Left forelimb (tissue), 1 donor: ENCODE measurements at places on chromosomes 12 and 14.

DNA sequence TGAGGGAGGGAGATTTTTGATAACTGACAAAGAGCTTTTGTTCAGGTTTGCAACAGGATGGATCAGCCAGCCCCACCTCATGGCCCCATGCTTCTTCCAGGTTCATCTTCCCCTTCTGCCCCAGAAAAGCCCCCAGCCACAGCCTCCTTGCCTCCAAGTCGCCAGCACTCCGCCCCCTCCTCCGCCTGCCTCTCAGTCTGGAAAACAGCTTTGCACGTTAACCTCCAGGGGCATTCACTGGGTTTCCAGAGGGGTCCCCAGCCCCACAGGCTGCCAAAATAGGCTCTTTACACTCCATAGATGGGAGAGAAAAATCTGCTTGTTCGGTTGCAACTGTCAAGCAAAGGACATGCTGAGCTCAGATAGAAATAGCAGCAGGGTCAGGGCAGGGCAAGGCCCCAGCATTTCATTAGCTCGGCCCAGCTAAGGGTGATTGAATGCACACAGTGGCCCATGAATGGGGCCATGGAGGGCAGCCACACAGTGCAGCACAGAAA lies 253.6 kb downstream of the ZFP36L1 start:
- no peak for DNase-seq

DNA sequence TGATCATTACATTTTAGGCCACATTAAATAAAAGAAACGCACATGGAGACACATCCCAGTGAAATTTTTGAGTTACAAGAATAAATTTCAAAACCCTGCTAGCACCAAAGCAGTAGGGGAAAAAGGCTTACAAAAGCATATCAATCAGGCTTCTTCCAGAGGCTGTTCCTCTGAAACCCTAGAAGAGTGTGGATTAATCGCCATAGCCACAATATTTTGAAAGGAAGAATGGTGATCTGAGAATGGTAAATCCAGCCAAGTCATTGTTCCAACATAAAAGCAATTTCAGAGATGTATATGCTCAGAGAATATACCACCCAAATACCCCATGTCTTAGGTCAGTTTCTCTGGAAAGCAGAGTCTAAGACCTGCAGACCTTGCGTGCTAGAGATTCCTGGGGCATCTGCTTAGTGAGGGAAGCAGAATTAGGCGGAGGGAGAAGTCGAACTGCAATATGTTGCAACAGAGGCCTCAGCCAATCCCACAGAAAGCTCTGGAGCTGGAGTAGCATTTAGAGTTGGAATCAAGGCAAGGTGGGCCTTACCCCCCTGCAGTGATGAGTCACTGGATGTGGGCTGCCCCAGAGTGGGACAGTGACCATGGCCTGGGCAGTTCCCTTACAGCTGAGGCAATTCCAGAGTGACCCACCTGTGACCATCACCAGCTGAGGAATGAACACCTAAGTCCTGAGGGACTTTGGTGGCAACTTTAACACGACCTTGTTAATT lies 125.2 kb downstream of the NTF3 start:
- no peak for DNase-seq

DNA sequence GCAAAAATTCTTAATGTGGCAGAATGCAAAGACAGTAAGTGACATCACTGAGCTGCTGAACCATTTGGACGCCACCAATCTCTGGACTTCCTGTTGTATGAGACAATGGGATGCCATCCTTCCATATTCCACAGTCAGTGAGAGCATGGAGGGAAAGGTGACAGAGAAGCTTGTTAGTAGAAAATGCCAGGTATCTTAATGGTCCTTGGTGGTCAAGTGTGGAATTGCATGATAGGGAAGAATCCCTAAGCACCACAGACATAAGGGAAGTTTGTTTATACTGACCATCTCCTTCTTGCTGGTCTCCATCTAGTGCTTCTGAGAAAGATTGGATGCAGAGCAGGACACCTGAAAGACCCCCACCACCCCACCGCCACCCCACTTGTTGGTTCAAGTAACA lies 1410.0 kb upstream of the TMEM132C start:
- DNase-seq = no peak

DNA sequence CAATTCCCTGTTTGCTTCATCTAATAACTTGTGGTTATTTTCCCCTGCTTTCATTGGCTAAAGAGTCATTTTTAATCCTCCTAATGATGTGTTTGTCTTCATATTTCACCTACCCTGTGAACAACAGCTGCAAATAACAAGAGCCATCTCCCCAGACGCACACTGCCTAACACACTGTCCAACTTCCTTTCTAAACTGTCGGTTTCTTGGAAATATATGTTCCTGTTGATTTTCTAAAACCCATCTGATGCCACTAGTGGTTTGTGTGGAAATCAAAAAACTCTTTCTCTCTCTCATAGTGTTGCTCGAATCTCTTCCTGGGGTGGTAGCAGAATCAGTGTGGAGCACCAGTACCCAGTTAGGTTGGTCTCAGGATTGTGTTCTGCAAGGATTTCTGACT lies 226.9 kb downstream of the EPS8 start:
- no peak for DNase-seq

DNA sequence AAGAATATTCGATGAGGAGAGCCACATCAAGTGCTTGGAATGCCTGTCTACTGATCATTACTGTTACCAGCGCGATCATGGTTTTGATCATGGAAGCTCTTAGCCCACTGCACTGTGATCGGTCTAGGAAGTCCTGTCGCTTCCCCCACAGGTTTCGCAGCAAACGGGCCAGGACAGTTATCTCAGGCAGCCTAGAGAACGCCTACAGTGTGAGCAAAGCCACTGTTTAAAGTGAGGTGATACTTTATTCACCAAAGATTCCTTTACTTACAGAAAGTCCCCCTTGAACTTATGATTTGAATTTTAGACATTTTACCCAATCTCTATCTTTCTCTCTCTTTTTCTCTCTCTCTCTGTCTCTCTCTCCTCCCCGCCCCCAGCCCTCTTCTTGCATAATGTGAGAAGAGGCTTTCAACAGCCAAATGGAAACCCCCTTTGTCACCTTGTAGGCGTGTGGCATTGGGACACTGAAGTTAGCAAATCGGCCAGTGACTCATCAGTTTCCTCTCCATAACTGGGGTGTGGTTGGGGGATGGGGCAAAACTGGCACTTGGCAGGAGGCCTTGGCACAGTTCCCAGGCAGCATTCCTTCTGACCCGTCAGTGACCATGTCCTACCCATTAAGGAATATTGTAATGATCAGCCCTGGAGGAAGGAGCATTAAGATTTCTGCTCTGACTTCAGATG lies 214.8 kb downstream of the CHST11 start:
- no peak for DNase-seq

- DNase-seq = no peak
These were observed 311.9 kb downstream of the CACNA1C start for GRCh38 chr12:2364631-2365051.

GRCh38 chr12:32488132-32488531 lies 88.8 kb downstream of the FGD4 start:
- DNase-seq = no peak

- DNase-seq = no peak
These were observed 12.1 kb downstream of the C14orf93 start for GRCh38 chr14:22997676-22998323.

DNA sequence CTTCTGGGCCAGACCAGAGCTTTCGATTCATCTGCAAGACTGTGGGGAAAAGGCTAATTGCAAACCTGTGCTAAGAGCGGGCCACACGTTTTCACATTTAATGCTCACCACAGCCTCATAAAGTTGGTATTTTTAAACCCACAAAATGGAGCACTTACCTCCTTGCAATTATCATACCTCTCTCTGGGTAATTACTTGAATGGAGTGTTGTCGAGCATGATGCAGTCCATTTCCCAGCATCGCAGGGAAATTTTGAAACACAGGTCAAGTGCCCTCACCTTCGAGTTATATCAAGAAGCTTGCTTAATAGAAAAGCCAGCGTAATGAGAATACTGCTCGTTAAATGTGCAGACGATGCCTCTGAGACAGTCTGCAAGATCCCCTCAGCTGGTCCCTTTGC lies 8.8 kb upstream of the IFI27L2 start:
- no peak for DNase-seq

DNA sequence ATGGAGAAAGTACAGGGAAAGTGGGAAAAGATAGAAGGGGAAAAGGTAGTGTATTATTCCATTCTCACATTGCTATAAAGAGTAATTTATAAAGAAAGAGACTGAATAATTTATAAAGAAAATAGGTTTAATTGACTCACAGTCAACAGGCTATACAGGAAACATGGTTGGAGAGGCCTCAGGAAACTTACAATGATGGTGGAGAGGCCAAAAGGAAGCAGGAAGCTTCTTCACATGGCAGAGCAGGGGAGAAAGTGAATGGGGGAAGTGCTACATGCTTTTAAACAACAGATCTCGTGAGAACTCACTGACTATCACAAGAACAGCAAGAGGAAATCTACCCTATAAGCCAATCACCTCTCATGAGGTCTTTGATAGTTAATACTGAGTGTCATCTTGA lies 725.0 kb upstream of the FLRT2 start:
- no peak for DNase-seq

- no peak for DNase-seq
These were observed 16.1 kb downstream of the EML1 start for GRCh38 chr14:99809360-99809759.

GRCh38 chr14:89428546-89429198 lies 11.6 kb upstream of the FOXN3 start:
- peak; percentile 75 for DNase-seq

GRCh38 chr14:94075008-94075407 lies 6.0 kb downstream of the DDX24 start:
- DNase-seq = no peak

- no peak for DNase-seq
These were observed 2.1 kb downstream of the SLC8B1 start for GRCh38 chr12:113332688-113333417.

DNA sequence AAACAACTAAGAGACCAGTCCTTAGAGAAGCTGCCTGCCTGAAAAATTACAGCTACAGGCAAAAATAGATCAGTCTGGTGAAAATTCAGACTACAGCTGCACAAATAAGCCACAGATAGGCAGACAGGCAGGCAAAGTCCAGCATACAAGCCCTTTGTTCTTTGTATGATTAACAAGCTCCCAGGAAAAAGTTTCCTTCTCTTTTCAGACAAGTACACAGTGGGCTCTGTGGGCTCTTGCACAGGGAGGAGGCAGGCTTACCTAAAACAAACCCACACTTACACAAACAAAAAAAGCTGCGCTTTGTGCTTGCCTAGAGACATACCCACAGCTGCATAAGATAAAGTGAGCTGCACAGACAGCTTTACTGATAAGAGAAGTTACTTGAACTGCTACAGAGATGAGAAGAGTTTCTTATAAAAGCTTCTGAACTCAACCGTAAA lies 7.7 kb downstream of the OR6C68 start:
- no peak for DNase-seq

DNA sequence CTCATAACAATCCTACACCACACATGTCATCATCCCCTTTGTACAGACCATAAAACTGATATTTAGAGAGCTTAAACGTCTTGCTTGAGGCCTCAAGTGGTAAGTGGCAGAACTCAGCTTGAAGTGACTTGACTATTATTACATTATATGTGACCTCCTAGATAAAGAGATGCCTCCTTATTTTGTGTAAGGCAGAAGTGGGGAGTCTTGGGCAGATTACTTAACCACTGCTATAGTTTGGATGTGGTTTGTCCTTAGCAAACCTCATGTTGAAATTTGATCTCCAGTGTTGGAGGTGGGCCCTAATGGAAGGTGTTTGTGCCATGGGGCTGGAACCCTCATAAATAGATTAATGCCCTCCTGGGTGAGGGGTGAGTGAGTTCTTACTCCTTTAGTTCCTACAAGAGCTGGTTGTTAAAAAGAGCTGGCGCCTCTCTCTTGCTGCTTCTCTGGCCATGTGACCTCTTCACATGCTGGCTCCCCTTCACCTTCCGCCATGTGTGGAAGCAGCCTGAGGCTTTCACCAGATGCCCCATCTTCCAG lies 37.4 kb downstream of the RCOR1 start:
- no peak for DNase-seq

- no peak for DNase-seq
These were observed 210.8 kb upstream of the FLRT2 start for GRCh38 chr14:85319101-85319500.

GRCh38 chr12:49089821-49090773 lies 4.5 kb downstream of the DHH start:
- no peak for DNase-seq

GRCh38 chr14:50343434-50343833 lies 31.3 kb downstream of the DMAC2L start:
- no peak for DNase-seq

- no peak for DNase-seq
These were observed 21.1 kb downstream of the OR6J1 start for GRCh38 chr14:22623047-22623446.

DNA sequence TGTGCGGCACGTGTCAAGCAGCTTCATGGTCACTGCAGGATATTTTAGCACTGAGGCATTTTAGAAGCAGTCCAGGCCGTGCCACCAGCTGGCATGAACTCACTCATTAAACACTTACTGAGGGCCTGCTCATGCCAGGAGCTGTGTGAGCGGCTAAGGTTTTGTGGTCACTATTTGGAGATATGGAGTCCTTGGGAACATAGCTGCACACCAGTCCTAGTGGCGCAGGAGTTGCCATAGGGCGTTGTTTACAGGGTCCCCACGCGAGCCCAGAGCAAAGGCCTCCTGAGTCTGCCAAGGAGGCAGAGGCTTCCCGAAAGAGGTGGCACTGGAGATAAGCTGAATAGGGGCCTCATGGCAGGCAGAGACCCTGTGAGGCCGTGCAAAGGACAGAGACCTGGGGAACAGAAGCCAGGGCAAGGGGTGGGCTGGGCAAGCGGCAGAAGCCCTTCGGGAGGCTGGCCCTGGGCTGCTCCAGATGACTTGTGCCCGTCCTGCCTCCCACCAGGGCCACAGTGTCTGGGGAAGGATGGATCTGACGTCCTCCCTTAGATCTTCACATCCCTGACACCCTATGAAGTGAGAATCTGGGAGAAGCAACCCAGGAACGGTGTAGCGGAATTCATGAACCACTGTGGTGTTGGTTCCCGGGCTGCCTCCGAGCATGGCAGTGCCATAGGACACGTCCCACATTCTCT lies 38.9 kb downstream of the SFSWAP start:
- DNase-seq = no peak

DNA sequence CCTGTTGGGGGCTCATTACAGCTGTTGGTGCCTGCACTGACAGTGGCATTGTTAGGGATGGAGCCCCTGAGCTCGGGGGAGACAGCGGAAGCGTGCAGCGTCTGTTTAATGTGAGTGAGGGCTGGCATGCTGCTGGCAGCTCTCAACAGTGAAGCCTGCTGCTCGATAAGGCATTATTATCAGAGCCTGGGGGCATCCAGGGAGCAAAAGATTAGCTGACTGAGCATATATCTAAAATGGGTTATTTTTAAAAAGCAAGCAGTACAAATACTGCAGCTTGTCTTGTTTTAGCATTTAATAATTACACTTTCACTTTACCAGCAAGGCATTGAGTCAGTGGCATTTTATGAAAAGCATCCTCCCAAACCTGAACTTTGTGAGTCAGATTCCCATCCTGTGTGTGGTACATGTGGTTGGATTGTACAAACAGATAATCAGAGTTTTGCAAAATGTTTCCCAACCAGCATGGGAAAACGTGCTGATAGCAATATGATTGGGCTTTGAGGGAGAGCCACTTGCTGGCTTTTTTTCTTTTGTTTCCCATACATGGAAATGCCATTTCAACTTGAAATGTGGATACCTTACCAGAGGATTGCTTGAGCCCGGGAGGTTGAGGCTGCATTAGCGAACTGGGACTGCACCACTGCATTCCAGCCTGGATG lies 150.8 kb downstream of the PRKCH start:
- no peak for DNase-seq

GRCh38 chr12:20985399-20985798 lies 145.6 kb upstream of the SLCO1B1 start:
- DNase-seq = no peak

GRCh38 chr12:119804011-119804641 lies 73.0 kb downstream of the CIT start:
- DNase-seq = peak; percentile 79

- no peak for DNase-seq
These were observed 1.7 kb upstream of the ANKRD33 start for GRCh38 chr12:51886021-51886710.
